ENCODE measurements at places on chromosomes 1 and 21.

GRCh38 chr1:87202922-87203655, 125.6 kb upstream of the LMO4 start:
- DNase-seq = no peak

- no peak for DNase-seq
These were observed 31.8 kb upstream of the ADAMTS1 start for GRCh38 chr21:26877018-26877417.

GRCh38 chr1:76938304-76938703, 71.0 kb downstream of the ST6GALNAC5 start:
- DNase-seq = no peak

DNA sequence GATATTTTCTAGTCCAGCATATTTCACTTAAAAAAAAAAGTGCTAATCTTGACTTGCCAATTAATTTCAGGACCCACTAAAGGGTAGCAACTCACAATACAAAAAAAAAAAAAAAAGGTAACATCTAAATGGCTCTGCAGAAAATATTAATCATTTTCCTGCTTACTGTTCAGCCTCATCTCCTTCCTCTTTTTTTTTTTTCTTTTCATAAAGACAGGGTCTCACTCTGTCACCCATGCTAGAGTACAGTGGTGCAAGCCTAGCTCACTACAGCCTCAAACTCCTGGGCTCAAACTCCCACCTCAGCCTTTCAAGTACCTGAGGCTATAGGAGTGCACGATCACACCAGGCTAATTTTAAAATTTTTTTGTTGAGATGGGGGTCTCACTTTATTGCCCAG, 30.4 kb downstream of the TTC13 start:
- no peak for DNase-seq

GRCh38 chr1:189253601-189254350, 1223.9 kb downstream of the BRINP3 start:
- no peak for DNase-seq

DNA sequence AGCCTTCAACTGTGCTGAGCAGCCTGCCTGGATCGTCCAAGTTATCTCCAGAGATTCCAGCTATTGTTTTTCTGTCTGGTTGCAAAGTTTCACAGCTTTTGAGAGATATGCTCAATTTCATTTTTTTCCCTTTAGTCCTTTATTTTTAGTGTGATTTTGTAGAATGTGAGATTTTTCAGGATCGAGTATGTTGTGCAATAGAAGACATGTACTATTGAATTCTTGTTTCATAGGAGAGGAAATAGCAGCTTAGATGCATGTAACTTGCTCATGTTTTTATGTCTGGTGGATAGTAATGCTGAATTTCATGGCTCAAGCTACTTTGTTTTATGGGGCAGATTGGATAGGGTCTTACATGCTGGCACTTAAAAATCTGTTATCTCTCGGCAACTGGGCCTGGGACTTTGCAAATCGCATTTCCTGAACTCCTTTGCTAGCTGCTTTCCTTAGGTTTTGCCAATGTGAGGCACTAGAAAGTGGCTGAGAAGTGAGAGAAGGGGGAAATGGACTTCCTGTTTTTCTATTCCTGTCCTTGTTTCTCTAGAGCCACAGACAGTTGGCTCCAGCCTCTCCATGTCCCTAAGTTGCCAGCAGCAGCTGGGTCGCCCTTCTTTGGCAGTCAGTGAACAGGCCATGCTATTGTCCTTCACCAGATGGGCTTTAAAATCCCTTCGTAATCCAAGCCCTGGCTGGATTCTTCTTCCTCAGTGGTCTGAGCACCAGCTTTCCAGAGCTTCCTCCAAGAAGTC, 101.4 kb upstream of the PDE4B start:
- no peak for DNase-seq

- no peak for DNase-seq
These were observed 22.6 kb downstream of the ERI3 start for GRCh38 chr1:44332505-44332904.

DNA sequence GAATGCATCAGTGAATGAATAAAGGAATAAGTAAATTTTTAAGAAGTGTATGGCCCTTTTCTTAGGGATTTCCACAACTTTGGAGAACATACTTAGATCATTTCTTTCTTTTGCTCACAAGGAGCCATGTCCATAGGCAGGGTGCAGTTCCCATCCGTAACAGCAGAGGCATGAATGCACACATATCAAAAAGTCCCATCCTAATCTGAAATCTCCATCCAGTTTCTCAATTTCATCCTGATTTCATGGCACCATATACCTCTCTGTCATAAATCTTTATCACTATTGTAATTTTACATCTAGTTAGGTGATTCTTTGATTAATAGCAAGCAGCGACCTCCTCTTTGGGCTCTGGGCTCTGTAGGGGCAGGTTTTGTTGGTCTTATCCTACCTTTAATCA, 359.2 kb downstream of the RRAGC start:
- no peak for DNase-seq

DNA sequence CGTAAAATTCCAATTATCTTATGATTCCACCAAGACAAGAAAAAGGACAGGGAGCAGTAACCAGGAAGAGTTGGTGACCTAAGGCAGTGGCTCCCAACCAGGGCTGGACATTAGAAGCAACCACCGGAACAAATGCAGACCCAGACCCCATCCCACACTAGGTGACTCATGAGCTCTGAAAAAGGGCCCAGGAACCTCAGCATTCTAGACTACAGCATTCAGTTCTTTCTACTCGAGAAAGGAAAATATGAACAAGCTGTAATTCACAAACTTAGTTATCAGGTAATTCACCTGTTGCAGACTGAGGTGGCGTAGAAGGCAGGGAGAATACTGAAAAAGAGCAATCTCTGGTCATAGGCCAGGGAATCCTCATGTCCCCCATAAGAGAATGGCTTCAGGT, 138.4 kb upstream of the KRTAP19-8 start:
- DNase-seq = no peak

DNA sequence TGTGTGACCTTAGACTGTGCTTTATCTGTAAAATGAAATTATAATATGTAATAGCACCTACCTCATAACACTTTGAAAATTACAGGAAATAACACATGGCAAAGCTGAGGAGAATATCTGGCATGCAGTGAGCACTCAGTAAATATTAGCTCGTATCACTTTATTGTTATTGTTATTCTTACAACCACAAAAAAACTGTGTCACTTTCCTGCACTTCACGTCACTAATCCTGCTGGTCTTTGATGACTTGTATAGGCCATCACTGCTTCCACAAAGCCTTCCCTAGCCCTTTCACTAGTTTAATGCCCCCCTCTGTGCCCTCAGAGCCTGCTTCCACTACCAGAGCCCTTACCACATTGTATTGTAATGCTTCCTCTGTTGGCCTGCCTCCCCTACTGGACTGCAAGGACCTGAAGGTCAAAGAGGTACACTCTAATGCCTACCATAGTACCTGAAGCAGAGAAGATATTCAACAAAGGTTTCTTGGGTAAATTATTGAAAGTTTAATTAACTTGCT, 231.6 kb downstream of the NFIA start:
- no peak for DNase-seq

- no peak for DNase-seq
These were observed 223.2 kb downstream of the SMYD3 start for GRCh38 chr1:246283771-246284410.

DNA sequence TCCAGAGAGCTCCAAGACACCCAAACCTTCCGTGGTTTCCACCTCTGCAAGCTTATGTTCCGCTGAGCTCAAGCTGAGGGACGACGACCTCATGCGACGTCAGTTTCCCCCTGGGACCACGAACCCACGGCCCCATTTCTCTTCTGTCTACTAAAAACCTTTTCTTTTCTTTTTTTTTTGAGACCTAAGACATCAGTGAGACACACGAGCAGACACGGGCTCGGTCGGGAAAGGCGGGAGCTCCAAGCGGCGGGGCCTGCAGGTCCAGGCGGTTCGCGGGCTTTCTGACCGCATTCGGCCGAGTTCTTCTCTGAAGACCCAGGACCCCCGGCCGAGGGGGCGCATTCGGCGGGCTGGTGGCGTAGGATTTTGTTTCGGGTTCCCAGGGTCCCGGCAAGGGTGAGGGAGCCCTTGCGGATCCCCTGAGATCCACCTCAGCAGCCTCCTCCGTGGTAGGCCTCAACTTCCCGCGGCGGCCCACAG, 402 bp downstream of the C21orf58 start:
- no peak for DNase-seq

- peak; percentile 70 for DNase-seq
These were observed 27.7 kb upstream of the LY9 start for GRCh38 chr1:160768295-160768657.

- no peak for DNase-seq
These were observed 16.0 kb downstream of the PLCH2 start for GRCh38 chr1:2492091-2492490.

DNA sequence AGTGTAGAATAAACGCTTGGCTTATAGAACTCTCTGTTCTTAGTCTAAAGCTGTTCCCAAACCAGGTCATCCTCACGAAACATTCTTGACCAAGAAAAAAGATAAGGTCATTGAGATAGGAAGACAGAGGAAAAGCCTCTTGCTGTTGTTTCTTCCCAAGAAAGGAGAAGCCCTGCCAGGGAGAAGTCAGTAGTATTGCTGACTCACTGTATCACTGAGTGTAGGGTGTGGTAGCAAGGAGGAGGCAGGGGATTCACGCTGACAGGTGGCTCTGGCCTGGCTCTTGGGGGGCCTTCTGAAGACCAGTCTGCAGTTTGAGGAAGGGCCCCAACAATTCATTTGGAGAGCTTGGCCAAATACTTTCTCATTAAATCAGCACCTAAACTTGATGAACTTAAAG, 97.8 kb downstream of the CD247 start:
- DNase-seq = no peak

DNA sequence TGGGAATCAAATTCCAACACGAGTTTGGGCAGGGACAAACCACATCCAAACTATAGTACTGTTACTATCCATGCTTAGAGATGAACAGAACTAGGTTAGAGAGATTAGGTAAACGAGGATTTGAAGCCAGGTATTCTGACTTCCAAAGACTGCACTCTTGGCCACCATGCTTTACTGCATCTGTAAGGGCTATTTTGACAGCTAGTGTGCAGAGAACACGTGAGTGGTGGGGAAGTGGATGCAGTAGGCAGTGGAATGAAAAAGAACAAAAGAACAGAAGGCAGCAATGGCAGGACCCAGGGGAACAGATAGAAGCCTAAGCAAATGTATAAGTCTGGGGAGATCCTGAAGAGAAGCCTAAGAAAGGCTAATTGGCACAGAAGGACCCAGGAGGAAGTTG, 59.1 kb upstream of the GJA8 start:
- DNase-seq = no peak

DNA sequence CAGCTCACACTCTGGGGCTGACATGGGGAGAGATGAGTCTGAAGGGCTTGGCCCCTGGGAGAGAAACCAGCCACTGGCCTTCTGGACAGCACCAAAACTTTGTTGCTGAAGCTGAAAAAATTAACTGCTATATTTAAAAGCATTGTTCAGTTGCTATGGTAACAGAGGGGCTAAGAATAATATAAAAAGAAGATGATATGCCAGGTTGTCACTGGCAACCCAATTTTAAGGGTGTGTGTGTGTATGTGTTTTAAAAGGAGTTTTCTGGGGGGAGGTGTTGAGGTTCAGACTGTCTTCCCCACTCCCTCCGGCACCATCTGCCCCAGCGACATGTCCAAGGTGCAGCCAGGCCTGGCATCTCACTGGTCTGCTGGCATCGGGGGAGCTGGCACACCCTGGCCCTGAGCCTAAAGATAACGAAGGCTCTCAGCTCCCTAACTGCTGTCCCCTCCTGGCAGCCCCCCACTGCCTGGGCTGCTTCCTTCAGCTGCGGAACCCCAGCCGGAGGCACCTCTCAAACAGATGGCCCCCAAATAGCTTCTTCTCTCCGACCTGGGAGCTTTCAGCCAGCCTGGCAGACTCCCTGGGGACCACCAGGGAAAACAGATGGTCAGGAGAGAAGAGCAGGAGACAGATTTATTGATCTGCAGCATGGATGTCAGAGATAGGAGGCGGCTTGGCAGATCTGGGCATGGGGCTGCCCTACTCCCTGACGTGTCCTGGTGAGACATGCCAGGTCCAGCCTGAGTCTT, 203.9 kb downstream of the HIVEP3 start:
- no peak for DNase-seq

DNA sequence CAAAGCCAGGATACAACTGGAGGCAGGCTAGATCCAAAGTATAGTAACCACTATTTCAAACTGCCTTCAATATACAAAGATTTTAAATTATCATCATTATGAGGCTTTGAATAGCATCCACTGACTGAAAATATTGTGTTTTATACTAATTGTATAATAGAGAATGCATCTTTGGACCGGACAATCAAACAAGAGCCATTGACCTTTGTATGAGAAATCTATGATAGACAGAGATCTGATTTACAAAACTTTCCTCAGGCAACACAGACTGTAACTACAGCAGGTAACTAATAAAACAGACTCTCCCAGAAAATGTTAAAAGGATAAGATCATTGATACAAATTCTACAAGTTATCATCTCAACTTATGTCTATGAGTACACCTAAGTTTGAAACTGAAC, 152.9 kb downstream of the DENND1B start:
- no peak for DNase-seq

- DNase-seq = no peak
These were observed 283.3 kb downstream of the DUSP10 start for GRCh38 chr1:221458447-221459156.

- DNase-seq = no peak
These were observed 22.0 kb upstream of the FHAD1 start for GRCh38 chr1:15224974-15225373.

DNA sequence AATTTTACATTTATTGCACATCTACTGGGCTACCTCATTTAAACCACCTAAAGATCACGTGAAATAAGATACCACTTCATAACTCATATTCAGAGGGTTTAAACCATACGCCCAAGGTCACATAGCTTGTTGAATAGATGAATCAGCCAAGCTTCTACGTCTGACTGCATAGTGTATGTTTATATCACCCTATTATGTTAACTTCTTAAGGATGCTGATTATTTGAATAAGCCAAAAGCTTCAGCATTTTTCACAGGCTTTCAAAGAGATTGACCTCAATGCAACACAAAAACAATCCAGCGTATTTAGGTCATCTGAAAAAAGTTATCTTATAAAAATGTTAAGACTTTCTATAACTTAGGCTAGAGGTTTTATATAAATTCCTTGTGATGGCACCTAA, 373.8 kb downstream of the TGFB2 start:
- no peak for DNase-seq

DNA sequence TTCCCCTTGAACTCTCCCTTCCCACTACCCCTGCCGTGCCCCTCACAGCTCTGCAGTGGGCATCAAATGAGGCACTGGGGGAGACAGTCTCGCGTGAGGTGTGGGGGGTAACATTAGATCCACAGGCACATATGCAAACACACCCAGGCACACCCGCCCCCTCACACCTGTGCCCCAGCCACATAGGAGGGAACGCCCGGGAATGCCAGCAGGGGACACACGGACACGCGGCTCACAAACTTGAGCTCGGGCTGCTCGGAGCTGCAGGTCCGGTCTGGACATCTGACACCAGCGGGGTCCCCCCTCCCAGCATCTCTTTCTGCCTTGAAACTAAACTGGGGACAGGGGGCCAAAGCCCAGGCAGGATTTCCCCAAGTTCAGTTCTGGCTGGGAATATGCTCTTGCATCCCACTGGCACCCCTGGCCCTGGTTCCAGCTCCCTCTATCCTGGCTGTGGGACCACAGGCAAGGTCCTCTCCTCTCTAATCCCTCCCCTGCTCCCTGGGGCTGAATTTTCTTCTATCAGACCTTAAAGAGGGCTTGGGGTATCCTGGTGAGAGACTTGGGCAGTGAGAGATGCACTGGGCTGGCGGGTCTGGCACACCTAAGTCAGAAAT, 30.6 kb downstream of the CDCP2 start:
- no peak for DNase-seq
